ENCODE measurements at places on chromosomes 6 and 20.

DNA sequence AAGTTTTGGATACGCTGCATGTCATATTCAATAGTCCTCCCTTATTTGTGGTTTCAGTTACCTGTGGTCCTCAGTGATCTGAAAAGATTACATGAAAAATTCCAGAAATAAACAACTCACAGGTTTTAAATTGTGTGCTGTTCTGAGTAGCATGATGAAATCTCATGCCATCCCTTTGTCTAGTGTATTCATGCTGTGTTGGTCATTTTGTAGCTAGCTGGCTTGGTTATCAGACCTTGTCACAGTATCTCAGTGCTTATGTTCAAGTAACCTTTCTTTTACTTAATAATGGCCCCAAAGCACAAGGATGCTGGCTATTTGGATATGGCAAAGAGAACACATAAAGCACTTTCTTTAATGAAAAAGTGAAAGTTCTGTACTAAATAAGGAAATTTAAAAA lies 78.3 kb downstream of the FUT9 start:
- no peak for DNase-seq

DNA sequence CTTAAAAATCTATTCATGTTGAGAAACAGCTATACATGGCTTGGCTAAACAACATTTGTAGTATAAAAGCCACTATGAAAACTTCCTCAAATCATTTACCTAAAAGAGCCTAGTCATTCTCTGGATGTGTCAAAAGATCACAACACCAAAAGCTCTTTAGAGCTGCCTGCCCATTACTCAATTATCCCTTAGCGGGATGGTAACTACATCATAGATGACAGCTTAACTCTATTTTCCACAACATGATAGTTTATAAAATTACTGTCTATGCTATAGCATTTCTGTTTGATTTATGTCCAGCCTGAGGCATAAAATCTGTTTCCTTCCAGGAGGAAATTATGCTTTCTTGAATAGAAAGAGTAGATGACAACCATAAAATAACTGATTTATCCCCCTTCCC lies 777.6 kb upstream of the HS3ST5 start:
- no peak for DNase-seq

- no peak for DNase-seq
Observed at GRCh38 chr6:15401120-15401519, 155.3 kb downstream of the JARID2 start.

GRCh38 chr6:147486683-147487082 lies 21.8 kb upstream of the SAMD5 start:
- DNase-seq = no peak

GRCh38 chr6:39688494-39688893 lies 36.7 kb downstream of the KIF6 start:
- no peak for DNase-seq

DNA sequence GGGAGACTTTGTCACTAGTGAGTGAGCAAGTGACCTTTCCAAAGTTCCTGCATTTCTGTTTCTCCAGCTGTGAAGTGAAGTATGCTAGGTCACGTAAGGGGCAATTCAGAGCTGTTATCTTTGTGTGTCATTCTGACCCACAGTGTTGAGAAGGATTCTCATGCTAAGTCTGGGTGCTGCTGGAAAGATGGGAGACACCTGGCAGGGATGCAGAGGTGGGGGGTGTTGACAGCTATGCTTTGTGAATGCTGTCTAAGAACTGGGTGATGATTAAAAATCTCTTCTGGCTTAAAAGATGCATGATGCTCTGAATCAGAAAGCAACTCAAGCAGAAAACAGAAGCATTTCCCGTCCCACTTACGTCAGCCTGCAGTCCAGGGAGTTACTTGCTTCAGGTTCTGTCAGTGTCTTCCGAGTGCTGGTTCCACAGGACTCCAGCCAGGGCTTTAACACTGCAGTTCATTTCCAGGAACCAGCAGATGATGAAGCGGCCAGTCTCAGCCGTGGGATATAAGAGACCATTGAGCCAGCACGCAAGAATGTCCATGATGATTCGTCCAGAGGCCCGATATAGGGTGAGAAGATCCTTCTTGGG lies 30.9 kb upstream of the ASXL1 start:
- DNase-seq = no peak

- no peak for DNase-seq
Observed at GRCh38 chr20:52552181-52552872, 360.7 kb upstream of the ZFP64 start.

DNA sequence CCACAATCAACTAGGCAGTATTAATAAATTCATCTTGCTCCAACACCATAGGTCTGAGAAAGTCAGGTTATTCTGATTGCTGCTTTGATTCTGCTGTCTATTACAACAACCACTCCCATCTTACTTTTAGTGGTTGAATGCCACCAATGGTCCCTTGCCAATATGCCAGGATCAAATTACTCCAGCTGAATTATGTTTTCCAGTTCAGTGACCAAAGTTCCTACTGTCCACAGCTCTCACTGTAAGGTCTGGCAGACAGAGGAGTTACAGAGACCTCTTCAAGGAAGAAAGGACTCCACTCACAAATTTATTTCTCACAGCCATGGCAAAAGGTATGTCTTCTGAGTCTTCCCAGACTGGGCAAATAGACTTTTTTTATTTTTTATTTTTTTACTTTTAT lies 557.0 kb downstream of the HAO1 start:
- DNase-seq = no peak

GRCh38 chr6:110233770-110234374 lies 53.6 kb downstream of the CDC40 start:
- DNase-seq = no peak

GRCh38 chr6:30991891-30992290 lies 8.4 kb downstream of the MUC21 start:
- DNase-seq = no peak

GRCh38 chr6:165987483-165988301 lies 180.0 kb downstream of the TBXT start:
- no peak for DNase-seq

- DNase-seq = no peak
Observed at GRCh38 chr6:161434921-161435747, 161.3 kb upstream of the AGPAT4 start.

GRCh38 chr6:147058786-147059385 lies 145.3 kb upstream of the STXBP5 start:
- no peak for DNase-seq

DNA sequence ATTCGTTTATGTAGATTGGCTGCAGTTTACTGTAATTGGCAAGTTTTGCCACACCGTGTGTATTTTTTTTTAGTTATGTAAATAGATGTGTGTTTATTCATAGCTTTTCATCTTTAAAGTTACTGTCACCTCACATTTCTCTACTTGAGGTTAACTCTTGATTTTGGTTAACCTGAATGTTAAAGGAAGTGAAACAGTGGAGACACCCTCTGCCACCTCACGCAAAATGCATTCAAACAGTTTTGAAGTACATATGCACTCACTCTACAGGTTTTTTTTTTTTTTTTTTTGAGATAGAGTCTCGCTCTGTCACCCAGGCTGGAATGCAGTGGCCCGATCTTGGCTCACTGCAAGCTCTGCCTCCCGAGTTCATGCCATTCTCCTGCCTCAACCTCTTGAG lies 17.7 kb downstream of the OR2A4 start:
- no peak for DNase-seq

- DNase-seq = no peak
Observed at GRCh38 chr6:131680868-131681267, 20.3 kb downstream of the OR2A4 start.

DNA sequence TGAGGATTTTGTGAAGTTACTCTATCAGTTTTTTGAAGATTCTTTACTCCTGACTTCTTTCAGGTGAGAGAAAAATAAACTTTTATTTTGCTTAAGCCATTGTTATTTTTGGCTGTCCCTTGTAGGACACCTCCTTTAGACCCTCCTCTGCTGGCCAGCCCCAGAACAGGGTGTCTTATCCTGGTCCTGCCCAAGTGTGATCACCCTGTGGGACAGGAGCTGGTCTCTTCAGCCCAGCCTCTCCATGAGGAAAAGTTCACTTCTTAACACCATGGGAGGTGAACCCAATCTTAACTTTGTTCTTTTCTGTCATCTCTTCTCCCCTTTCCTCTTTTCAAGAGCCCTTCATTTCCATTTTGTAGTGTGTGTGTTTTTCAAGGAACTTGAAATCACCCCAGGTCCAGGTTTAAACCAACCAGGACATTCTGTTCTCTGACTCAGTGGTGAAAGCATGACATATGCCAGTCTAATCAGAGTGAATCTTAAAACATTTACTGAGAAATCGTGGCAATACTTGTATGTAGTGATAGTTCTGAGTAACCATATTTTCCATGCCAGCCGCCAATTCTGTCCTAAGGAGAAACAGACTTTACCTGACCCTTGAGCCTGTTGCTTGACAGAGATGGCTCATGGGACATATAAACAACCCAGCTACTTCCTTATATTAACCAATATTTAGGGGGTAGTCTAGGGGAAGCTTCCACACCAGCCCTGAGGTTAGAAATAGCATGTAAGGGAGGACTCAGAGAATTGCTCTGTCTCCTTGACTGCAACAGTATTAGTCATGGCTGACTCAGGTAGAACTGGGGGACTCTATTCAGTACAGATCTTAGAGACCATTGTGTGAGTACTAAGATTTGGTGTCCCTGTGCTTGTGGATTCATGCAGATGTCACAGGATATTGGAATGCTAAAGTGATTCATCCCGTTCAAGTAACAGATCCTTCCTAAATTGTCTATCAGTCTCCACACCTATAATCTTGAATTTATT lies 48.8 kb downstream of the FLRT3 start:
- no peak for DNase-seq

- no peak for DNase-seq
Observed at GRCh38 chr20:53321596-53321995, 272.0 kb downstream of the ZNF217 start.

GRCh38 chr6:4727671-4728435 lies 48.4 kb upstream of the CDYL start:
- DNase-seq = peak; percentile 6

DNA sequence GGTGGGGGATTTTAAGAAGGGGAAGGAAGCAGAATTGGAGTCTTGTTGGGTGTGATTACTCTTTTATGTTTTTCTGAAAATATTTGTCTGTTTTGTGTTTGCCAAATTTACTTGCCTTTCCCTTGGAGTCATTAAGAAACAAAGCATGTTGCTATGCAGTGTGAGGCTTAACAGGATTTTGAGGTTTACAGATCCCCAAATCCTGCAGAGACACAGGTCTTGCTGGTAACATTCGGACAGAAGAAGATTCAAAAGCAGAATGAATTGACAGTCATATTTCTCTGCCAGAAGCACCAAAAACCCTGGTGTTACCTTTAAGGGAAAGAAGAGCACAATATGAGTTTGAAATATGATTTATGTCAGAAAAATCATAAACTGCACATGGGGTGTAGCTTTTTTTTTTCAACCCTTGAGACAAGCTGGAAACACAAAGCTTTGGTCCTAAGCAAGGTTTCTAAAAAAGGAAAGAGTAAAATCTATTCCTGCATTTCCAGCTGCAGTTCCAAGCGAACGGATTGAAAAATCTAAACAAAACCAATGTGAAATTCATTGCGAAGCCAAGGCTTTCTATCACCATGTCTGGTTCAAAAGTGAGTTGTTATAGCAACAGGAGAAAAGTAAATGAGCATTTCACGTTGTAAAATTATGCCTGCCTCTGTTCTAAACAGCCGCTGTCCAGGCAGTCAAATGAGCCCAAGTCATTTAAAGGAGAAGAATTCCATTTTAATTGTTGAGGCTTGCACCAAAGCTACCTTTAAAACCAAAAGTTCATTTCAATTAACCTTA lies 358.9 kb upstream of the SASH1 start:
- no peak for DNase-seq

- DNase-seq = no peak
Observed at GRCh38 chr6:145964948-145965366, 799 bp upstream of the SHPRH start.

DNA sequence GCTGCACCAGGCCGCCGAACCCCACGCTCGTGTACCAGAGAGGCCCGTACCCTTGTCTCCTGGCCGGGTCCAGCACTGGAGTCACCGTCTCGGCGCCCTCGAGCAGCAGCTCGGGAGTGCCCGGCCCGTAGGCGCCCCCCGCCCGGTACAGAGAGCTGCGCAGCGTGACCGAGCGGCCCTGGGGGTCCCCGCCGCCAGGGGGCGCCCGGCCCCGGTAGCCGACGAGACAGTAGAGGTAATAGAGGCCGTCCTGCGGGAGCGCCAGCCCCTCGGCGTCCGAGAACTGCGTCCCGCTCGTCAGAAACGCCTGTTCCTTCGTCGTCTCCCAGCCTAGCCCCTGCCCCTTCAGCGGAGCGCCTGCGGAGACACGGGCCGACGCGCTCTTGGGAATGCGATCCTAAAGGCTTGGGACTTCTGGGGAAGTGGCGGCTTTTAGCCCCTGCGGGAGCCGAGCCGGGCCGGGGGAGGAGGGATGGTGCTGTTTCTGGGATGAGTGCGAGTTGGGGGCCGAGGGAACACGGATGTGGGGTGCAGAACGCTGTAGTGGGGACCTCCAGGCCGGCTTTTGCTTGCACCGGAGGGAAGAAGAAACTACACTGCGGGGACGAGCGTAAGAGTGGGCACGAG lies 1.3 kb downstream of the LTB start:
- DNase-seq = peak; percentile 88

DNA sequence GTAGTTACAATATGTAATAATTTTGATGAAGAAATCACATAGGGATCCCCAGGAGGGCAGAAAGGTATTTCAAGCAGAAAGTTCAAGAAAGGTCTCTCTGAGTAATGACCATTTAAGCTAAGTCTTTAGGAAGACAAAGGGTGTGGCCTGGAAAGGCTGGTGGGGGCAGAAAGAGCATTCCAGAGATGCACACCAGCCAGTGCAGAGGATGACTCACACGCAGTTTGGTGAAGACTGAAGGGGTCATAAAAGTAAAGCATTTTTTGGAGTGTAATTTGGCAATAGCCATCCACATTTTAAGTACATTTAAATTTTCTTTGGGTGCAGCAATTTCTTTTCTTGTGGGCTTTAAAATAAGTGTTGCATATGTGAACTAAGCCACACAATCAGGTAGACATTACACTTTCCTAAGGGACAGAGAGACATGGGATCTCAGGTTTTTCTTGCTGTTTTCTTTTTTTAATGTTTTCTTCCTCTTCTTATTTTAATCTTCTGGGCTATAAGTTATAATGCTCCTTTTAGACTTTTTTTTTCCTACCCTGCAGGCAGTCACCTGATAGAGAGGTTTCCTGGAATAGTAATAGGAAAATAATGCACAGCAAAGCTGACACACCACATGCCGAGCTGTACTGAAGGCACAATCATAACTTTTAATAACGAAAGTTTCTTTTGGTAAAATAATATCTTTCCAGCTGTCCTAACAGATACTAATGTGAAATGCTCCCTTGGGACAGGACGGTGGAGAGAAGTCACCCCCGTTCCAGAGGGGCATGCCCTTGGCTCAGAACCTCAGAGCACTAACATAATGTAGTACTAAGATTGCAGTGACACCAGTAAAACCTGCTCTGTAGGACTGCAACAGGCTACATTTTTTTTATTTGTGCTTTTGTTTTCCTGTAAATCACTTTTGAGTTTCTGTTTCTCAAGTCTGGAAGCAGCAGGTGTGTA lies 49.6 kb upstream of the PTPRK start:
- no peak for DNase-seq

- DNase-seq = no peak
Observed at GRCh38 chr6:85016726-85017125, 252.3 kb upstream of the TBX18 start.

DNA sequence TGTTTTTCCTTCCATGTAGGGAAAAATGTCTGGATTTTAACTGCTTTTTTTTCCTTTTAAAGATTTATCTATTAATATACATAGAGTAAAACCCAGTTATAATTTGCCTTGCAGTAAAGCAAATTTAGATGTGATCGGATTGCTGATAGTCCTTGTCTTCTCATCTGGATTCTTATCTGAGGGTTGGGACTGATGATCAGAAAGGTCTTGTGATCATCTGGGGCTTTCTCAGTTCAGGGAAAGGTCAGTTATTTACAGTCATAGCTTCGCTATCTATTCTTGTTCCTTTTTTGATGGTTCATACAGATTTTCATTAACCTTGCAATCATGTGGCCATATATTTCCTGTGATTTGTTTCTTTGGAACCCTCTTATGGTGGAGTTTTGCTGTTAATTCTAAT lies 63.8 kb upstream of the CLDN20 start:
- DNase-seq = no peak
